Stimulated activated CD8-positive, alpha-beta memory T cell treated with anti-CD3 and anti-CD28 coated beads, Interleukin-4, amount 100 ng/mL, for 1 hour (primary cell): ENCODE measurements at places on chromosomes 11 and 22.

- DNase-seq, result no peak
Observed at GRCh38 chr11:105937331-105937730, 84.7 kb downstream of the MSANTD4 start.

DNA sequence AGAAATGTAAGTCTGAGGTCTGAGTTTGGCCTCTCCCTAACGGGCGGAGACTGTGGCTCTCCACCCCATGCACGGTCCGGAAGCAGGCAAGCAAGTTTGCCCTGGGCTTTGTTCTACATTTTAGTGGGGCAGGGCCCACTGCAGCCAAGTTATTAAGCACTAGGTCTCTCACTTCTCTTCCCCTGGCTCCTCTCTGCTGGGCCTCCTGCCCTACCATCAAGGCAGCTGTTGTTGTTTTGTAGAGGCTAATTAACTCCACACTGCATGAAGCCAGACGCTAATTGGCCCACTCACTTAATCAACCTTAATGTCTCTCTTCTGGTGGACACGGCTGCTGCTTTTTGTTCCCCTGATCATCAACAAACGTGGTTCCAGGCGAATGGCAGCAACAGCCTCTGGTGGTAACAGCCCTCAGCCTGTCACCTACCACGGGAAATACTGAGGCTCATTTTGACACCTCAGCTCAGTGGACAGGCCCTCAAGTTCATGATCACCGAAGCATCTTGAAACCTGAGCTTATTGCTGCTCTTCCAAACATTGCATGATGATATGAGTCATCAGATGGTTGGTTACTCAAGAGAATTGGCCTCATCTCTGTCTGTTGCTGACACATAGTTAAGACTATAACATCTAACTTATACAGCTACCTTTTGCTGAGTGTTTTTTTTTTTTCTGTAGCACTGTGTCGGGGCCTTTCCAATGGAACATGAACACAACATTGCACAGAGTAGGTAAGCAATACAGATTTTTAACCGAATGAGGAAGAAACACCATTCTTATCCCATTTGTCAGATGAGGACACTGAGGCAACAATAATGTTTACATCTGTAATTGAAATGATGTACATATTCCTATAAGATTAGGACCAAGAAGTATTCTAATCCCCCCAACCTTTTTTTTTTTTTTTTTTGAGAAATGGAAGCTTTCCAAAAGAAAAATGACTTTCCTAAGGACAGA is 20.8 kb upstream of the LMO2 start:
- no peak for DNase-seq

GRCh38 chr22:22894740-22895731 is 7.4 kb downstream of the IGLL5 start:
- no peak for DNase-seq

GRCh38 chr11:84140386-84141169 is 854.4 kb upstream of the CCDC90B start:
- DNase-seq, result no peak

- no peak for DNase-seq
Observed at GRCh38 chr22:41650821-41651220, 29.7 kb downstream of the XRCC6 start.

- DNase-seq, result no peak
Observed at GRCh38 chr11:16096336-16096735, 260.0 kb downstream of the SOX6 start.

GRCh38 chr11:66363805-66364535 is 7.6 kb downstream of the SLC29A2 start:
- DNase-seq, result peak; percentile 39

DNA sequence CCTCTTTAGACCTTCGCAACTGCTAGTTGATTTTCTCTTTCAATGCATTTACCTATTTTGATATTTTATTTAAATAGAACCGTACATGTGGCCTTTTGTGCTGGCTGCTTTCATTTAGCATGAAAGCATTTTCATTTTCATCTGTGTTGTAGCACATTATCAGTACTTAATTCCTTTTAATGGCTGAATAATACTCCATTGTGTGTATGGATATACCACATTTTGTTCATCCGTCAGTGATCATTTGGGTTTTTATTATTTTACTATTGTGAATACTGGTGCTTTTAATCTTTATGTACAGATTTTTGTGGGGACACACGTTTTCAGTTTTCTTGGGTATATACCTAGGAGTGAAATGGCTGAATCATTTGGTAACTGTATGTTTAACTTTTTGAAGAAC is 43.1 kb downstream of the MTMR3 start:
- no peak for DNase-seq

- DNase-seq, result no peak
Observed at GRCh38 chr11:65133724-65134123, 595 bp downstream of the SYVN1 start.
